CD4-positive, CD25-positive, alpha-beta regulatory T cell (primary cell): ENCODE measurements at places on chromosomes 12 and 14. TPM values are rescaled to one million over a fixed set of nuclear protein-coding genes. Genes with fewer than 3 reads are reported as not detected.

DNA sequence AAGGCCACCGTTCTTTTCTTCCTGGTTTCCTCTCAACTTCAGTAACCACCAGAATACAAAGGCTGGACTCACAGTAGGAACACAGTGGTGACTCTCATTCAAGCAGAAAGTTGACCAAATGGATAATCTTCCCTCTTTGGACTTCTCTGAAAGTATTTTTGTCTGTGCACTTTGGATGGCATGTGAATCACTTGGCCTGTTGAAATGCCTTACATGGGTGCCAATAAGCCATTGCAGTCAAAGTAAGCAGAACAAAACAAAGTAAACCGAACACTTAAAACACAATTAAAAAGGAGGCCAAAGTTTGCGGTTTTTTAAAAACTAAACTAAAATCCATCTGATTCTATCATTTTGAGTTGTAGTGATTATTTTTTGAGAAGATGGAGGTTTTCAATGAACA, 370.1 kb upstream of the DDHD1 start:
- no peaks in the 10 kb centered on the region for H3K4me1 ChIP-seq
- no peak overlapping the region for H3K4me3 ChIP-seq
- H3K27me3 ChIP-seq, result no peaks in the 10 kb centered on the region

- H3K27ac ChIP-seq, result peak overlapping the region; percentile 9
- no peaks in the 10 kb centered on the region for H3K27me3 ChIP-seq
- peak overlapping the region; percentile 68 for H3K4me3 ChIP-seq
- peaks cover 48% of the 10 kb centered on the region for H3K4me1 ChIP-seq
Observed at GRCh38 chr12:47268501-47269454, 189.0 kb upstream of the AMIGO2 start.

DNA sequence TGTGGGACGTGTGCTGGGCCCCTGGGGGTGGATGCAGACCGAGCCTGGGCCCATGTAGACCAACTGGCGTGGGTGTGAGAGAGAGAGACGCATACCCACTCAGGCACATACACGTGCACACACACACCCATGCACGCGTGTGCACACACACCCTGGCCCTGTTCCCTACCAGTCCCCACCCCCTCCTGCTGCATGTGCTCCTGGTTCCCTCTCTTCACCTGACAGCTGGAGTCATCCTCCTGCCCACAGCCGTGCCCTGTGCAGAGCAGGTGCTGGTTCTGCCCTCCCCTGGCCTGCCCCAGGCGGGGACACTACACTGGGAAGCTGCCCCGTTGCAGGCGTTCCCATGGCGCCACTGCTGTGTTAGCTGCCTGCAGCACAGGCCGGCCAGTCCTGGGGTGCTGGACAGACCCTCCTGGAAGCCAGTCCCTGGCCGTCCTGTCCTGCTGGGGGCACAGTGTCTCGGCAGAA, 18.5 kb downstream of the PACS2 start:
- H3K4me3 ChIP-seq, result no peak overlapping the region
- H3K27me3 ChIP-seq, result no peaks in the 10 kb centered on the region
- no peak for DNase-seq
- peaks cover 13% of the 10 kb centered on the region for H3K4me1 ChIP-seq
- H3K36me3 ChIP-seq, result no peaks in the 10 kb centered on the region

DNA sequence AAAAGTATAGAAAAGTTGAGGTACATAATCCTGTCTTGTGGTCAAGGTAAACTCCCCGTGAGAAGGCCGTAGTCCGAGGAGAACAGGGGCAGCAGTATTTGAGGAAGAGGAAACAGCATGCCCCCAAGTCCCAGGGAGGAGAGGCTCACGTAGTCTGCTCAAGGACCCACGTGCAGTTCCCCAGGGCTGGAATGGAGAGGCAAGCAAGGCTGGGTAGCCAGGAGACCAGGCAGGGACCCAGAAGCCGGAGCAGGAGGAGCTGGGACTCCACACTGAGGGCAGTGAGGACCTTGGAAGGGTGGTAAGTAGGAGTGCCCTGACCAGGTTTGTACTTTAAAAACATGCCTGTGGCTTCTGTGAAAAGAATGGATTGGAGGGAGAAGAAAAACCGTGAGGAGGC, 100.0 kb downstream of the EGLN3 start:
- no peaks in the 10 kb centered on the region for H3K4me1 ChIP-seq
- no peak overlapping the region for H3K27ac ChIP-seq
- H3K4me3 ChIP-seq, result no peak overlapping the region

DNA sequence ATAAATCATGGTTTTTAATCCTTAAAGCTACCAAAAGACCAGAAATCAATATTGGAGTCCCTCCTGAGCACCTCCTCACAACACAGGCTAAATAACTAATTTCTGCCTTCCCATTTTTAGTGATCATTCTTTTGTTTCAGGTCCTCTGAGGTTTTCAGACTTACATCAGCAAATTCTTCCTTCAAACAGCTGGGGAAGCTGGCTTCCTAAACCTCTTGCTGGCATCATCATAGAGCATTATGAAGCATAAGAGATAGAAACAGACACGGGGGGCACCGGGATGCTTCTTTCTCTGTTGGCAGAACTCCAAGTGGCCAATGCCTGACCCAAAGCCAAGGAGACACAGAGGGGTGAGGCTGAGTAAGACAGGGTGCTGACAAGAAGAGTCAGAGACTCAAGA, 47.9 kb upstream of the DBX2 start:
- H3K4me1 ChIP-seq, result no peaks in the 10 kb centered on the region
- peaks cover 2% of the 10 kb centered on the region for H3K27me3 ChIP-seq
- H3K36me3 ChIP-seq, result no peaks in the 10 kb centered on the region
- no peak overlapping the region for H3K4me3 ChIP-seq
- no peak for DNase-seq

DNA sequence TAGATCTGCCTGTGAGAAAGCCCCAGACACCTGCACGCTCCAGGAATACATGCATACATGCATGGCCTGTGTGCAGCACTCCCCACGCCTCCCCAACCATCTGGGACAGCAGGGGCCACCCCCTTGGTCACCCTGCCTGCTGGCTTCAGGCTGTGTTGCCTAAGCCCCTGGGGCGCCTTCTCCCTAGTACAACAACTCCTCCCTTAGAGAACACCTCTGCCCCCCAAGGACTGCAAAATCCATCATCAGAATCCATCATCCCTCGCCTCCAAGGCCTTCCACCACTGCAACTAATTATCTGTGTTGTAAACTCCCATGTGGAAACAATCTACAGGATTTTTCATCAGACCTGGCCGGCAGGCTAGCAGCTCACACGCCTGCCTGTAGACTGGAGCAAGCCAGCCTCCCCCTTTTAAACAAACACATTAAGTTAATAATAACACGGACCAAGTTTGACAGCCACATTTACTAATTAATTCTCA, 36.8 kb downstream of the ZFP36L1 start:
- H3K4me3 ChIP-seq, result no peak overlapping the region
- H3K36me3 ChIP-seq, result no peaks in the 10 kb centered on the region
- H3K27ac ChIP-seq, result no peak overlapping the region
- H3K27me3 ChIP-seq, result no peaks in the 10 kb centered on the region
- no peak for DNase-seq
- peaks cover 7% of the 10 kb centered on the region for H3K4me1 ChIP-seq

GRCh38 chr14:68297039-68297438, 477.5 kb downstream of the RAD51B start:
- no peak overlapping the region for H3K27ac ChIP-seq
- H3K4me3 ChIP-seq, result no peak overlapping the region
- H3K36me3 ChIP-seq, result no peaks in the 10 kb centered on the region
- no peaks in the 10 kb centered on the region for H3K27me3 ChIP-seq
- no peak for DNase-seq

DNA sequence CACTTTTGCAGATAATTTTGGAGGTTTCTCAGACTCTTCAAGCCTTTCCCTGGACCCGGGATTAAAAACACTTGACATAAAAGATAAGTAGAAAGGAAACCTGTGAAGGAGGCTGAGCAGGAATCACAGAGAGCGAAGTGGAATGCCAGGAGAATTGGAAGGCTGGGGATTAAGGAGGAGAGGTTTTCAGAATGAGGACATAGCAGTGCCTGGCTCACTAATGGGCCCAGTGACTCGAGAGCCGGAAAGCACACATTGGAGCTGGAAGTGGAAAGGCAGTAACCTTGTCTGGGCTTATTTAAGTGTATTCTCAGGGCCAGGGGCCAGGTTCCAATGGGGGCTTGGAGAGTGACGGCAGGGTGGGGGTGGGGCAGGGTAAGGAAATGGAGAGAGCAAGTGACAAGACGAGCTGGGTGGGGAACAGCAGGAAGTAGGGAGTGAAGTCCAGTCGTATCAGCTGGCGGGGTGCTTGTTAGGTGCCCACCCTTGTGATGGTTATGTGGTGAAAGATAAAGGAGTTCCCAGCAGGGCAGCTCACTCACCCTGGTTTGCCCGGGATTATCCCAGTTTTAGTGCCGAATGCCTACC, 13.1 kb downstream of the EVL start:
- H3K27ac ChIP-seq, result peak overlapping the region; percentile 95
- H3K4me3 ChIP-seq, result peak overlapping the region; percentile 80
- H3K36me3 ChIP-seq, result peaks cover 64% of the 10 kb centered on the region
- H3K4me1 ChIP-seq, result peaks cover 100% of the 10 kb centered on the region
- H3K27me3 ChIP-seq, result no peaks in the 10 kb centered on the region

DNA sequence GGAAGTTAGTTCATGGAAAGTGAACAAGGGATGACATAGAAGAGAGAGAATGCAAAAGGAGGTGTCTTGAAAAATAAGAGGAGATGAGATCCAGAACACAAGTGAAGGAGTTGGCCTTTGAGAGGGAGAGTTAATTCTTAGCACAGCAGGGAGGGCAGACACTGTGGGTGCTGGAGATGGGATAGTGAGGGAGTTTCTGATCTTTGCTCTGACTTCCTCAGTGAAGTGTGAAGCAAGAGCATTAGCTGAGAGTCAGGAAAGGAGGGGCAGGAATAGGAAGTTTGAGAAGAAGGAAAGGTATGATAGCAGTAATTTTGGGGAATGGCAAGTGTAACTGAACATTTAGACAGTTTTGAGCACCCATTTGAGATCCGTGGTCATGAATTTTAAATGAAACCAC, 75.8 kb upstream of the COCH start:
- H3K36me3 ChIP-seq, result no peaks in the 10 kb centered on the region
- H3K4me1 ChIP-seq, result no peaks in the 10 kb centered on the region
- H3K27ac ChIP-seq, result no peak overlapping the region
- no peak overlapping the region for H3K4me3 ChIP-seq

DNA sequence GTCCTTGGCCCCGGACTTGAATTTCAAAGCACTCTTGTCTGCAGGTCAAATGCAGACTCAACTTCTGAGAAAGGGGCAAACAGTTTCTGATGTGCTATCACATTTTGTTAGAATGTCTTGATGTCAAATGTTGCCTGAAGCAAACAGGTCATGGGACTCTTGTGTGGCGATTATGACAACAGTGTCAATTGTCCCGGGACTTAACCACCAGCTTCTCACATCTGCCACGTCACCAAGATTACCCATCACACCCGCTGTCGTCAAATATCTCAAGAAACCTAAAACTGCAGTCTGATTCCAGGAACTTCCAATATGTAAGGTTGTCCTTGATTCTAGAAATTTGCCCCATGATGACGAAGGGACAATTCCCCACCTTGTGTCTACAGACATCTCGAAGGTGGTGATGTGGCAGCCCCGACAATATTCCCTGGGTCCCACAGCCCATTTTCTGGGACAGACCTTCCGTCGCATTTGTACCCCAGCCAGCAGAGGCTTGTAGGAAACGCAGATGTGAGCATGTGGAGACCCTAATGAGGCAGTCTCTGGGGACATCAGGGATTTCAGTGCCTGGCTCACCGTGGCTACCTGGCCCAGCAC, 21.3 kb downstream of the LRTM2 start:
- DNase-seq, result no peak
- no peaks in the 10 kb centered on the region for H3K4me1 ChIP-seq
- H3K4me3 ChIP-seq, result no peak overlapping the region
- no peaks in the 10 kb centered on the region for H3K36me3 ChIP-seq
- H3K27ac ChIP-seq, result no peak overlapping the region

- DNase-seq, result no peak
- H3K4me3 ChIP-seq, result no peak overlapping the region
- no peak overlapping the region for H3K27ac ChIP-seq
- H3K27me3 ChIP-seq, result no peaks in the 10 kb centered on the region
- H3K4me1 ChIP-seq, result peaks cover 14% of the 10 kb centered on the region
Observed at GRCh38 chr12:124393831-124394230, 98.9 kb downstream of the RFLNA start.

DNA sequence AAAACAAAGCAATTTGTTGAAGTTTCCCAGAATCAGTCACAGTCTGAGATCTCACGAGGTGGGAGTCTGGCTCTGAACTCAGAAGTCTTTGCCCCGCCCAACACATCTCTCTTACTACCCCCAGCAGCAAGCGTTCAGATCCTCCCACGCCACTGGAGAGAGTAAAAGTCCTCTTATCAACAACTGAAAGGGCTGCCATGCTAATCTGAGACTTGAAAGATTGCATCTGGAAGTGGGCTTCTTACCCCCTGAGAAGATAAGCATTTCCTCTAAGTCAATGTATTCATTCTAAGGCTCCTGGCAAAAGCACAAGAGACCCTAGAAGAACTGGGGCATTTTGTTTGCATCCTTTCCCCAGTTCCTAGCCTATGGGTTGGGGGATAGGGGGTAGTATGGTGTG, 34.1 kb upstream of the STON2 start:
- peaks cover 15% of the 10 kb centered on the region for H3K4me1 ChIP-seq
- H3K27me3 ChIP-seq, result peaks cover 35% of the 10 kb centered on the region
- no peak for DNase-seq
- H3K4me3 ChIP-seq, result no peak overlapping the region
- H3K27ac ChIP-seq, result no peak overlapping the region

GRCh38 chr12:114341635-114342034, 64.3 kb downstream of the TBX5 start:
- H3K27me3 ChIP-seq, result no peaks in the 10 kb centered on the region
- H3K27ac ChIP-seq, result no peak overlapping the region
- no peaks in the 10 kb centered on the region for H3K36me3 ChIP-seq
- H3K4me1 ChIP-seq, result no peaks in the 10 kb centered on the region
- no peak for DNase-seq

- H3K4me3 ChIP-seq, result no peak overlapping the region
- H3K27me3 ChIP-seq, result no peaks in the 10 kb centered on the region
- no peak for DNase-seq
- H3K27ac ChIP-seq, result no peak overlapping the region
- H3K36me3 ChIP-seq, result no peaks in the 10 kb centered on the region
- H3K4me1 ChIP-seq, result no peaks in the 10 kb centered on the region
Observed at GRCh38 chr14:24924544-24924943, 125.4 kb downstream of the STXBP6 start.

The SLC16A7 gene
- total RNA-seq, result 38.5 TPM

The MYL6 gene
- 933 TPM for total RNA-seq

The ADCY4 gene
- 10.7 TPM for total RNA-seq

The CLEC4D gene
- not detected for total RNA-seq

The VWF gene
- 1.3 TPM for total RNA-seq
